ENCODE measurements at places on chromosomes 1 and 21.

GRCh38 chr1:113439277-113439670, 49.0 kb downstream of the MAGI3 start:
- DNase-seq: no peak

- no peak for DNase-seq
Observed at GRCh38 chr1:92886886-92887419, 55.1 kb downstream of the RPL5 start.

GRCh38 chr1:106571109-106571508, 485.4 kb upstream of the PRMT6 start:
- DNase-seq: no peak

- DNase-seq: no peak
Observed at GRCh38 chr1:76281306-76281705, 206.8 kb downstream of the ST6GALNAC3 start.

- DNase-seq: no peak
Observed at GRCh38 chr21:44576025-44576420, 2.5 kb downstream of the KRTAP10-4 start.

DNA sequence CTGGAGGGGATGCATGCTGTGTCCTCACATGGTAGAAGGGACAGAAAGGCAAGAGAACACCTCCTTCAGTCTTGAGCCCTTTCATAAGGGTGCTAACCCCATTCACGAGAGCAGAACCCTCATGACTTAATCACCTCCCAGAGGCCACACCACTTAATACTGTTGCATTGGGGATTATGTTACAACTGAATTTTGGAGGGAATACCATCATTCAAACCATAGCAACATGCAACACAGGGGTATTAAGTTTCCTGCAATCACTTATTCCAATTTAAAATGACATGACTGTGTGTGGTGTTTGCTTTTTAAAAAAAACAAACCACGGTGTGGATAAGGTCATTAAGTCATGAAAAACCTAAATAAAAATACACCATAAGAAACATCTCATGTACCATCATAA, 3.1 kb upstream of the LIN9 start:
- DNase-seq: no peak

DNA sequence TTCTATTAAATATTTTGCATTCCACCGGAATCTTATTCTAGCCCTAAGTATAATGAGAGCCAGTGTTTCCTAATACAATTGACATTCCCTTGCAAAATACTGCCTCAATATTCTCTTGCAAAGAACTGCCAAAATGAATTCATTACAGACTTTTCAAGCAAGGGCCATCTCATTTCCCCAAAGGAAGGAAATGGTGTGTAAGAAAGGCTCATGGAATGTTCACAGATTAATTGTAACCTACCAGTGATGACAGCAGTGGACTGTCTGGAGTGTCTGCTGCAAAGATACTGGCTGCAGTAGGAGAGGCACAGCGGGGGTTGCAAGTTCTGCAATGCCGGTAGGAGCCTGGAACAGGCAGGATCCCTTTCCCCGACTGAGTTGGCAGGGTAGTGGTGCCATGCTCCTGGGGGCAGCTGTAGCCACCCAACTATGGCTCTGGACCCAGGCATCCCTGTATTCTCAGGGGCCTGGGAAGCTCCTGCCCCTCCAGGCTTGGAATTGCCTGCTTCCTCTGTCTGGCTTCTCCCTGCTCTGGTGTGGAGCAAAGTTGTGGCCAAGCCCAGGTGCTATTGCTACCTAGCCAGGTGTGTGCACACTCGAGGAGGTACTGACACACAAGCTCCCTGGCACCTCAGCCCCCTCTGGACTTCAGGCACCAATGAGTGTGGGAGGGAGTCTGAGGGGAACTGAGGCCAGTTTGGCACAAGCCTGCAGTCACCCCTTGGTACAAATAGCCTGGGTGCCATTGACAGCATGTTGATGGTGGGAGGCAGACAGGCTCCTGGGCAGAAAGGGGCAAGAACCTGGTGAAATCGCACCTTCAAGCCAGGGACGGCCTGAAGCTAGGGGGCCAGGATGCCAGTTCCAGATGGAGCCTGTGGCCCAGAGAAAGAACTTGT, 1371.0 kb downstream of the KCNT2 start:
- DNase-seq: no peak
